ENCODE measurements at places on chromosomes 2 and 18. TPM values are rescaled to one million over a fixed set of nuclear protein-coding genes. Genes with fewer than 3 reads are reported as not detected.

The CCDC138 gene
- 9.9 TPM for total RNA-seq

The POTEI gene
- not detected for total RNA-seq

The HTR2B gene
- 0.22 TPM for total RNA-seq

The RBFA gene
- 26.1 TPM for total RNA-seq

The KANSL1L gene
- 34.2 TPM for total RNA-seq

GRCh38 chr18:55861266-55861665, 273.3 kb upstream of the TCF4 start:
- peak; percentile 56 for DNase-seq

GRCh38 chr18:55587418-55588110, 428 bp downstream of the TCF4 start:
- DNase-seq: peak; percentile 81

- no peak for DNase-seq
Measured at GRCh38 chr2:65097844-65098243, 32.1 kb downstream of the RAB1A start.

DNA sequence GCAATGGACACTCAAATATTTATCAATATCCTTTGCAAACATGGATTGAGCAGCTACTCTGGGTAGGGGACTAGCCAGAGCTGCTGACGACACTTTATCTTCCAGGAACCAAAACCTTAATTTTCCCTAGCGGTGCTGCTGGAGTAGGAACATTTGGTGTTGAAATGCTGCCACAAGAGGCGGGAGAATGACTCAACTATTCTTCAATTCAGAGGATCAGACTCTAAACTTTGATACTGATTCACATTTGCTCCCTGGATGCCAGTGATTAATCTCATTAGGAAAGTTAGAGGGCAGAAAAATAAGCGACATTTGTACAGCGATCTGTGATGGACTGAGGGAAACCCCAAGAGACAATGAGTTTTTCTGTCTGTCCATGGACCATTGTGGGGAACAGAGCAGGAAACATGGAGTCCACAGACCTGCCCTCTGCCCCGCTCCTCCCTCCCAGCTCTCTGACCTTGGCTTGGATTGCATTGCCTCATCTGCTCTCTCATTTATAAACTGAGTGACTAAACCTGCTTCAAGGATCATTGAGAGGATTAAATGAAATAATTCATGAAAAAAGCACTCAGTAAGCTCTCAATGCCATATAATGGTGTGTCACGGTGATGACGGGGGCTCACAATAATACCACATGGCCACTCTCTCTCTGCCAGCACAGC, 12.6 kb upstream of the EPB41L3 start:
- no peak for DNase-seq

- no peak for DNase-seq
Measured at GRCh38 chr2:28764909-28765711, 13.5 kb downstream of the PPP1CB start.

DNA sequence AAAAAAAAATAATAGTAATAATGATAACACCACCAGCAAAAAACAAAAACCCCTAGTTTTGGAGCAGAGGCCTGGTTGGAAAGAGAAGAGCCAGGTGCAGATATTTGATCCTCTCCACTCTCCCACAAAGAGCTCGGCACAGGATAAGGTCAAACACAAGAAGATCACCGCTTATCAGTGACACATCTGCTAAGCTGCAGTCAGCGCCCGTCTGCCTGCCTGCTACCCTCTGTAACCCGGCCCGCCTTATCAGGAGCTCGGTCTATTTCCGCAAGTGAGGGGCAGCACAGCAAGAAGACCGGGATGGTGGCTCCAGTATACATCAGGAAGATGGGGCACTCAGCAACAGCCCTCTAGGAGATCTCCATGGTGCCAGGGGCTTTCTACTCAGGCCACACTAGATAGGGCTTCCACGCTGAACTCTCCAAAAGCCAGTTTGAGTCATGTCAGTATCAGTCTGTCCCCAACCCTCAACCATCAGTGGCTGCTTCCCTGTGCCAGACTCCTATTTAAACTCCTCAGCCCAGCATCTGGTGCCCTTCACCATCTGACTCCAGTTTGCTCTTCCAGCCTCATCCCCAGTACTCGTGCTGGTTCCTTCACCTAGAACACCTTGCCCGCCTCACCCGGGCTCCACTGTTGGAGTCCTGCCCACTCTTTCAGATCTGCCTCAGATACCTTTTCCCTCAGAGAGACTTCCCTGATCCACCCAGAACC, 67.3 kb upstream of the PPP1CB start:
- no peak for DNase-seq

- DNase-seq: peak; percentile 65
Measured at GRCh38 chr2:231563378-231563961, 29.2 kb upstream of the TEX44 start.

DNA sequence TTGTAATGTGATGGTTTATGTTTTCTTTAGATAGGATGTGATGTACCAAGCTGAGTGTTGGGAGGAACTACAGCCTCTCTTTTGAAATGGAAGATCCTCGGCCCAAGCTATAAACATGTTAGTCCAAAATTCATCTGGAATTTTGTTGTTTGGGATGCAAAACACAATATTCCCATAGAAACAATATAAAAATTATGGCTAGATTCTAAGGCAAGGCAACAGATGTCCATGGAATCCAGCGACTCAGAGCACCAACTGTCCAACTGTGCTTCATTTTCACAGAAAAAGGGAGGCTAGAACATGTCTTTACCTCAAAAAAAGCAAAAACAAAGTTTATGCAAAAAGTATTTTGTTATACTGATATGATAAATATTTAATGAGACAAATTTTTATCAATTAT, 52.4 kb upstream of the ATP8B1 start:
- DNase-seq: peak; percentile 69

DNA sequence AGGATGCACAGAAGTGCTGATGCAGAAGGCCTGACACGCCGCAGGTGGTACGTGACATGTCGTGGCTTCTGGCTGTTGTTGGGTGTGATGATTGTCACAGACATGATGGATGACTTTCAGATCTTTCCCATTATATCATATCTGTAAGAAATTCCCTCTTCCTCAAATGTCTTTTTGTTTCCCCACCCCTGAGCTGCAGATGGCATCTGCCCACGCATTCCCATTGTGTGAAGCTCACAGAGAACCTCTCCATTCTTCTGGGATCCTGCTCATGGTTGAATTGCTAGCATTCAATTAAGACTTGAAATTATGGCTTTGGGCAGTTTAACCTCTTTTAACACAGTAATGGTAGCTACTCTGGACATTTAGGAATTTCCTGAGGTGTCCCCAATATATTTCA, 28.3 kb upstream of the EPHA4 start:
- no peak for DNase-seq

DNA sequence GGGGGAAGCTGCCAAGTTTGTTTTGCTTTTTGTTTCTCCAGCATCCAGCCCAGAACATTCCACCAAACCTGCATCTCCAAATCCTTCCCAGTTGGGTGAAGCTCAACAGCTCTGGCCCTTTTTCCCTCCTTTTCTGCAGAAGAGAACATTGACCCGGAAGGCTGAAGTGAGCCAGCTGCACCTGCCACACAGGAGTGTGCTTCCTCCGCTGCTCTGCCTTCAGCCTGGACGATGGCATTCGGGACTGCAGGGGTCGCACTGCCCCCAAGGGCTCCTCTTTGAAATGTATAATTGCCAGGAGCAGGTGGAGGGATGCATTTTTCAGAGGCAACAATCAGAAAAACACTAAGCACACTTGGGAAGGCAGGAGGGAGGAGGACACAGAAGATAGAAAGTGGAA, 41.8 kb downstream of the ST8SIA5 start:
- DNase-seq: no peak

DNA sequence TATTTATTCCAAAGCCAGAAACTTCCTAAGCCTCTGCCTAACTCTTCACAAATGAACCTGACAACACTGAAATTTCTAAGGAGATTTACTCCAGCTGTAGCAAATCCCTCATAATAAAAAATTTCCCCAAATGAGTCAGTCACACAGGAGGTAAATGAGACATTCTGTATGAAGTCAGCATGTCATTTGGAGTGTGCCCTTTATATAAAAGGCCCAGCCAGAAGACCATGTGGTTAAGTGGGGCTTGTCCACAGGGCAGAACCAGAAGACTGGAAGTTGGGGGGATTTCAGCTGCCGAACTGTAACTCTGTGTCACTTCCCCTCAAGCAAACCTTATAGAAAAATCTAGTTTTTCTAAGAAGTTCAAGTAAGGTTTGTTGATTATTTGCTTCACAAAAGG, 30.2 kb downstream of the NRP2 start:
- no peak for DNase-seq

DNA sequence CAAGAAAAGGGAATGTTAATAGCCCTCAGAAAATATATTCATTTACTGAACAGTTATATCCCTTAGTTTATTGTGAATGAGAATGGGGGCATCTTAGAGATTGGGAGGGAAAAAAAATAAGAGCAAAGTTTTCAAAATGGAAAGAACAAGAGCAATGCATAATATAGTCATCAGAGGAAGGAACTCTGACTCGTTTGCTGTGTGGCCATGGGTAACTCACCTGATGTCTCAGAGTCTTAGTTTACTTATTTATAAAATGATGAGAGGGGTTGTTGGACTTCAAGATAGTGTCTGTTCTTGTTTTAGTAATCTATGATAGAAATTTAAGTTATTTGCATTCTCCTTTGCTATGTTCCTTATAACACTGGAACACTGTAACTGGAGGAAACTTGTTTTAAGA, 70.7 kb downstream of the EML4 start:
- no peak for DNase-seq

DNA sequence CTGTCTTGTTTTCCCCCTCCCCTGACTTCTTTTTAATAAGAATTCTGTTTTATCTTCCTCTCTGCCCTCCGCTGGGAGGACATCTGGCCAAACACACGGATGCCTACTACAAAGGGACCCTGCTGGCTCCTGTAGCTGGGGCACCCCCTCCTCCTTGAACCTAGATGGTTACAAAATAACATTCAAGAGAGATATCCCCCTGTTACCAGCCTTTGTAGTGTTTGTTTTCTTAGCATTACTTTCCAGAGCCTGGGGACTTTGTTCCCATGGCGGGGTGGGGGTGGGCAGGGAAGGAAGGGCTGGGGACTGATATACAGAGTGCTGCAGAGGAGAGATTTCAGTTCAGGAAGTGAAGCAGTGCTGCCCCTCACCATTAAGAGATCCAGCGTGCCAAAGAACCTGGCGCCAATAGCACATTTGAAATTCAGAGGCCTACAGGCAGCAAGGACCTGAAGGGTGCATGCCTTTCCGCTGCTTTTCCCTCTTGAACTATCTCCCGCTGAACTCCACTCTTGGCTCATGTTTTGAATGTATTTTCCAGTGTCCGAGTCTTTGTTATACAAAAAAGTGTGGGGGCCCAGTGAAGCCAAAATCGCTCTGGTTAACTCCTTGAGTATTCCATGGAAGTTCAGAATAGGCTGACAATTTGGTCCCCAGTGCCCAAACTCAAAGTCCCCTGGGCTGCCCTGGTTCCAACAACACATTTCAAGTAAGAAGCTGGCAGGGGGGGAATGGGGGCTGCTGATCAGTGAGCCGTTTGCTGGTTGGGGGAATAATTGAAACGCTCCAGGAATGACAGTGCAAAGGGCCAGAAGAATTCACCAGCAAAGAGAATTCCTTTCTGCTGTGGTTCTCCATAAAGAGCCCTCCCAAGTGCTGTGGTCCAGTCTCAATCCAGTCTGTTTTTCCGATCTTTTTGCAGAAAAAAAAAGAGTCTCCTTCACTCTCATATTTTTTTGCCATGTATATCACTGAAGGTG, 94.8 kb upstream of the THOC1 start:
- DNase-seq: peak; percentile 95

DNA sequence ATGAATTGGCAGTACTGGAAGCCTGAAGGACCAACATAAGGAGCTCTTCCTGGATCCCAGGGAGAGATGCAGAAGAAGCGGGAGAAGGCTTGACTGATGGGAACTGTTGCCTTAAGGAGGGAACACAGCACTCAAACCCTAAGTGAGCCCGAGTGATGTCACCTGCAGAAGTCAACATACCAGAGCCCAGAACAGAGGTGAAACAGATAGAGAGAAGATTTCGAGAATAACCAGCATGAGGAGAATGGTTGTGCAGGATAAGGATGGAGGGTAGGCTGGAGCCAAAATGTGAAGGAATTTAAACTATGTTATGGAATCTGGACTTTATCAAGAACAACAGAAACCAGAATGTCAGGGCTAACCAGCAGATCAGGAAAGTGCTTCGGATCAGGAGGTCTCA, 463.1 kb upstream of the DDX18 start:
- no peak for DNase-seq

Measured in muscle of leg (tissue), 16 donors.